ENCODE measurements at places on chromosomes 3 and 15.

DNA sequence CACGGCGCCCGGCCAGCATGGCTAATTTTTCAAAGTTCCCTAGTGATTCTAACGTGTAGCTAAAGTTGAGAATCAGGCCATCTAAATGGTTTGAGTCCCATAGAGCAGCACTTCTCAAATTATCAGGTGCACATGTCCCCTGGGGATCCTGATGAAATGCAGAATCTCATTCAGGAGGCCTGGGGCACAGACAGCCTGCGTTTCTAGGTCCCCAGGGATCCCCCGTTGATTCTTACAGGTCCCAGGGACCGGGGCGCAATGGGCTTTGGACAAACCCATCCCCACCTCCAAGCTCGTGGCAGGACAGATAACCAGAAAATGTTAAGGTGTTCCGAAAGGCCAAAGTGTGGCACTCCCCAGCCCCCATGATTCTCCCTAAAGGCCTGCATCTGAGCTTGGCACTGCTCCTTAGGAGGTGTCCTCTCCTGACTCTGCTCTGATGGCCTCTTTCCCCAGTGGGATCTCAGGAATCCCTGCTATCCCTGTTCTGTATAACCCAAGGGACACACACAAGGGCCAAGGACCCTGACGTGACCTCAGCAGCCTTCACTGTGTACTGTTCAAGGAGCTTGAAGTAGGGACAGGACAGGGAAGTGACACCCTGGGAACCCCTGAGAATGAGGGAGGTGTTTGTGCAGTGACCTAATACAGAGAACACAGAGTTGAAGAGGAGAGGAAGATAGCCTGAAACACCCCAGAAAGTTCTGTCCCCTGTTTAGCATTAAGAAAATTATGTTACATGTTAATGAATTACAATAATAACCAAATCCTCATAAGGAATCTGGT lies 8.0 kb downstream of the LRRK1 start:
- no peak for DNase-seq

- DNase-seq: no peak
These were observed 89.4 kb upstream of the TJP1 start for GRCh38 chr15:29911705-29912104.

- DNase-seq: no peak
These were observed 4.0 kb downstream of the INAFM2 start for GRCh38 chr15:40327457-40327856.

DNA sequence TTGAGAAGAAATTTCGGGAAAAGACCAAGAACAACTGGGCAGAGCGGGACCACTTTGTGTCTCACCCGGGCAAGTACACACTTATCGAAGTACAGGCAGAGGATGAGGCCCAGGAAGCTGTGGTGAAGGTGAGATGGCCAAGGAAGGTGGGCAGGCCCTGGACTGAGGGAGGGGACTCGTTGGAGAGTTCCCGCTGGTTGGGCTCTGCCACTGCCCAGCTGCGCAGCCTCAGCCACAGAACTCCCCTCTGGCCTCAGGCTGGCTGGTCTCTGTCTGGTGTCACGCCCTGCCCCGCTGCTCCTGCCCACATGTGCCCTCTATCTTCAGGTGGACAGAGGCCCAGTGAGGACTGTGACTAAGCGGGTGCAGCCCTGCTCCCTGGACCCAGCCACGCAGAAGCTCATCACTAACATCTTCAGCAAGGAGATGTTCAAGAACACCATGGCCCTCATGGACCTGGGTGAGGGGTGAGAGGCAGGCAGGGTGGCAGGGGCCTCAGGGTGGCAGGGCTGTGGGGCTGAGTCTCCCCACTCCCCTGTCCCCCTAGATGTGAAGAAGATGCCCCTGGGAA lies 2.4 kb downstream of the PARP3 start:
- no peak for DNase-seq

DNA sequence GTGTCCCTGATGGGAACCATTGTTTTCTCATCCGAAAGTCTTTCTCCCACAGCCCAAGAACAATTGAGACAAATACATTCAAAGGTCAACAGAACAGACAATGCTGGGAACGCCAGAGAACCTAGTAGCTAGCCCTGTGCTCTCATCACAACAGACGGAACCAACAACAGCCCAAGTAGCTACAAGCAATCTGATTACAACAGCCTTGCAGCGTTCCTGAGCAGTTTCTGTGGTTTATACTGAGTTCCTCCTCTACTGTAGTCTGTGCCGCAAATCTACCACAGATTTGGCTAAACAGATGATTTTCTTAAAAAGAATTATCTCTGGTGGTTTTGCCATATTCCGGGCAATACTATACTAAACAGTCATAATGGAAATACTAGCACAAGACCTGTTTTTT lies 435.6 kb downstream of the MECOM start:
- no peak for DNase-seq

DNA sequence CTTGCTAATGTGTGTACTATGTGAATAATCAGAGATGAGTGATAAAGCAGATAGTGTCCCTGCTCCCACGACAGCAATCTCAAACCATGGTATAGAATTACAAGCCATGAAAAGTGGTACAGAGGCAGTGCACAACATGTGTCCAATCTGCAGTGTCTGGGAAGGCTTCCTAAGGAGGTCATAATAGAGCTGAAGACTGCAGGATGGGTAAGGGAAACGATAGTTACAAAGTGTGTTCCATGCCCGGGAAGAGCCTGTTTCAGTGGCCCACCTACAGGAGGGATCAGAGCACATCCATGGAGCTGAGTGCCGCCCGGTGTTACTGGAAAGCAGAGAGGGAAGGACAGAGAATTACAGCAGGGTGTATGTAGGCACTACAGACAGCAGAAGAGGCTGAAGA lies 48.9 kb downstream of the PAK2 start:
- DNase-seq: no peak

DNA sequence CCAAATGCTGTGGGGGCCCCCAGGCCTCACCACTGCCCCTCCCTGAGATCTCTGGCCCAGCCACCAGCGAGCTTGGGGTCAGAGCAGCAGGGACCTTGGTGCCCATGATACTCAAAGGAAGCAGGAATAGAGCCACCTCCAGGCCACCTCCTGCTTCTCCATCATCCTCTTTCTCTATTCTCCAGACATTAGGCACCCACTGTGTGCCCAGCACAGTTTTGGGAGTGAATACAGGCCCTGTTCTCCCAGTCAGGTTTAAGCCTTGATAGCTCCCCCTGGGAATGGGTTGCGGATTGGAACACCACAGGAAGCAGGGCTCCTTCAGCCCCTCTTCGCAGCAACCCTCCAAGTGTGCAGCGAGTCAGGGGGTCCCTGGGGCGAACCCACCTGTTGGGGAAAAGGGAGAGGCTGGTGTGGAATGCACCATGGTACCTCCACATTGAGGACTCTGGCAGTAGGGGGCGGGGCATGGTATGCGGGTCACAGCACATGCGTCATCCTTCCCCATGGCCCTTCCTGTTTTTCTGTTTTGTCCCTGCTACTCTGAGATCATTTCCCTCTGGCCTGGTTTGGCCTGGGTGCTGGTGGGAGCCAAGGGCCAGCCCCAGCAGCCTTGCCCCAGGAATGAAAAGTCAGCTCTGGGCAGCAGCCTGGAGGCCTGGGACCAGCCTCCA lies 14.2 kb upstream of the SEMA3B start:
- no peak for DNase-seq

- no peak for DNase-seq
These were observed 3.7 kb downstream of the TLR9 start for GRCh38 chr3:52221563-52222318.

DNA sequence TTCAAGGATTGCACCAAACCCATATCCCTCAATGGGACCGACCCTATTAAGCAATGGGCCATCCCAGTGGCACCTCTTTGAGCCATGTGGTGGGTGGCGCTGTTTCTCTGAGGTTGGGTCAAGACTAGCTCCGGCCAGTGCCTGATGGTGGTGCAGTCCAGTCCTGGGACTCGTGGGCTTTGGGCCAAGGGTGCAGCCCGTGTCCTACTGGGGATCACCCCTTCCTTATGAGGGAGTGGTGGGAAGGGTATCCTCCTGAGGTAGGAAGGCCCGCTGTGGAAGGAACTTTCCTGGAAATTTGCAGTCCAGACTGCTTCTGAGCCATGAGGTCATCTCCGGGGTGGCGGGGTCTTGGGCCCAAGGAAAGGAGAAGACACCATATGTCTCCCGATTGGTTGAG lies 231.6 kb downstream of the SNRPN start:
- DNase-seq: no peak

DNA sequence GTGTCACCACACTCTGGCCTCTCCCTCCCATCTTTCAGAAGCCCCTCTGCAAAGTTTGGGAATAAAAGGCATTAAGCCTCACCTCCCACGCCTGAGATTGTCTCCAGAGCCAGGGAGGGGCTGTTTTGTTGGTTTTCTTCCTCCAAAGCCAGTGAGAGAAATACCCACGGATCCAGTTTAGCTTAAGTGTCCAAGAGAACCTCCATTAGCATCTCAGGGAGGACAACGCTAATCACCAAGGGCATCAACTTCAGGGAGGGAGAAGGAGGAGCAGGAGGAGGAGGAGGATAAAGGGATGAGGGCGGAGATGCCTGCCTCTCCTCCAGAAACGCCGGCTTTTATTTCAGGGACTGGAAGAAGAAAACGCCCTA lies 101.6 kb downstream of the SRGAP3 start:
- no peak for DNase-seq

- no peak for DNase-seq
These were observed 35.7 kb upstream of the ZNF770 start for GRCh38 chr15:35023804-35024203.

GRCh38 chr15:20340331-20340811 lies 201.2 kb downstream of the GOLGA6L6 start:
- DNase-seq: no peak

DNA sequence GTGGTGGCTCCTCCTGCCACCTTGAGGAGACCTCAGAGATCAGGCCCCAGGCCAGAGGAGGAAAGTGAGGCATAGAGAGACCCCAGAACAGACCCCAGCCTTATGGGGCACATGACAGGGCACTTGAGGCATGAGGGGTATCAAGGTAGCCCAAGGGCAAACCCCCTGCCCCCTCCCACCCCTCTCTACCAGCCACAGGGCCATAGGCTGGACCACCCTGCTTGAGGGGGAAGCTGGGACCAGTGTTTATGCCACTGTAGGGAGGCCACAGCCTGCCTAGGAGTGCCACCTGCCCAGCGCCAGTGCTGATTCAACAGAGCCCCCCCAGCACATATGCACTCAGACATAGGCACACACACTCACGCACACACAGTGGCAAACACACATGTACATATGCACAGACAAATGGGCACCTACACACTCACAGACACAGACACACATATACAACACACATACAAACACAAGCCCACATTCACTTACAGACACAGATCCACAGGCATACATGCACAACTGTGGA lies 10.3 kb downstream of the MYL3 start:
- DNase-seq: no peak

DNA sequence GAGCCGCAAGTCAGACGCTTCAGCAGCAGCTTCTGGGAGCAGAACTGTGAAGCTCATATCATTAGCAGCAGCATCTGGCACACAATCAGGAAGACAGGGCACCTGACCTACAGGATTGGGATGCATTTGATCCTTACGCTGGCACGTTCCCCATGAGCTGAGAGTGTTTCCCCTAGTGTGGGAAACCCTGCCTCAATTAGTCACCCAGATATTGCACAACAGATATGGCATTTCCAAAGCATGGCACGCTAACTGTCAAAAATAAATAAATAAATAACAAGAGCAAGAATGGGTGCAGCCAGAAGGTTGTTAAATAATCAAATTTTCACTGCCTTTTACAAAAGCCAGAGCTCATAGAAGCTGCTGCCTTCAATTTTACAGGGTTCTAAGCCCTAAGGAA lies 189.6 kb upstream of the THBS1 start:
- no peak for DNase-seq

DNA sequence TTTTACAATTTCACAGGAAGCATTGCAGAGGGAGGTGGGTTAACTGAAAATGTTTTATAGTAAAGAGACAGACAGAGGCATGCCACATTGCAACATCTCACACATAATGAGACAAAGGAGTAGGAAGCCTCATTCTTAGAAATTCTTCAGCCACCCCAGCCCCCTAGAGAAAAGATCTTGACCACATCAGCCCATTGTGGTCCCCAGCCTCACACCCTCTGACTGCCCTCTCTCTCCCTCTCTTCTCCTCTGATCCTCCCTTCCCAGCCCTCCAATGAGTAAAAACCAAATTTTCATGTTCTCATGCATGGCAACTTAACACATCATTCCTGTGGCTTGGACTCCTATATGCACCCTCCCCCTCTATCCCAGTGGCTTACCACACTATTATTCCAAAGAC lies 174.1 kb downstream of the UACA start:
- no peak for DNase-seq

GRCh38 chr3:166052440-166052839 lies 215.2 kb upstream of the BCHE start:
- no peak for DNase-seq

DNA sequence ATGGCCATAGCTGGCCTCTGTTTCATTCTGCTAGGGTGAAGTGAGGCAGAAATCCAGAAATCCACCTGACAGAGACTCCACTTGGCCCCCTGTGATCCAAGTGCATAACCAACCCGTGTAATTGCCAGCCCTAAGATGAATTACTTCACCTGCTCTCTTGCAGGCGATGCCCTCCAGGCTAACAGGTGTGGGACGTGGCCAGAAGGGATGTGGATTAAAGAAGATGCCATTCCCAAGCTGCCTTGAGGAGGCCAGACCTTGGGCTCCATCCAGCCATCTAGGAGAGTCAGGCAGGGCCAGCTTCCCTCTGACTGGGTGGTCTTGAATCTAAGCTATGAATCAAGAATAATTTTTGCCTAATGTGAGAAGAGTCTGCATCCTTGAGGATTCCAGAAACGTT lies 154.5 kb upstream of the BNIP2 start:
- DNase-seq: no peak

- DNase-seq: no peak
These were observed 808 bp downstream of the RBM6 start for GRCh38 chr3:49940667-49941249.

DNA sequence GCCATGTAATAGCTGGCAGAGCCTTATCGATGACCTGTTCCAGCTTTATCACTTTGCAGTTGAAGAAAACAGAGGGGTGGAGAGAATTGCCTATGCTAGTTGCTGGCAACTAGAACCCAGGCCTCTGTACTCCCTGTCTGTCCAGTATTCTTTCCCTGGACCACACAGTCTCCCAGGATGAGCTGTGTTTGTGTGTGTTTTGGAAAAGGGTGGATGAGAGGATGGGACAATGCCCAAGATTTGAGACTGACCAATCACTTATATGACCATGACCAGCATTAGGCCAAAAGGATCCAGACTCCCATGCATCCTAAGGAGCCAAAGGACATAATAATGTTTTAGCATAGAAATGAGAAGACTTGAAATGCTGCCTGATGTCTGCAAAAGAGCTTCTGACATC lies 102.6 kb downstream of the CD200R1L start:
- no peak for DNase-seq

GRCh38 chr15:76996076-76996525 lies 1.2 kb downstream of the PSTPIP1 start:
- DNase-seq: no peak

- DNase-seq: no peak
These were observed 13.2 kb downstream of the DNASE1L3 start for GRCh38 chr3:58197588-58197987.

All from midbrain (tissue), 1 donor.